Small intestine (tissue), 16 donors: ENCODE measurements at places on chromosomes 3 and 15. TPM values are rescaled to one million over a fixed set of nuclear protein-coding genes. Genes with fewer than 3 reads are reported as not detected.
A peak's percentile ranks its signal among the peaks of the same experiment; 100 is the strongest.

- DNase-seq = no peak
- H3K4me1 ChIP-seq = no peaks in the 10 kb centered on the region
- H3K27ac ChIP-seq = no peak overlapping the region
- H3K27me3 ChIP-seq = no peaks in the 10 kb centered on the region
Measured at GRCh38 chr3:195385526-195385925, 57.3 kb downstream of the ACAP2 start.

DNA sequence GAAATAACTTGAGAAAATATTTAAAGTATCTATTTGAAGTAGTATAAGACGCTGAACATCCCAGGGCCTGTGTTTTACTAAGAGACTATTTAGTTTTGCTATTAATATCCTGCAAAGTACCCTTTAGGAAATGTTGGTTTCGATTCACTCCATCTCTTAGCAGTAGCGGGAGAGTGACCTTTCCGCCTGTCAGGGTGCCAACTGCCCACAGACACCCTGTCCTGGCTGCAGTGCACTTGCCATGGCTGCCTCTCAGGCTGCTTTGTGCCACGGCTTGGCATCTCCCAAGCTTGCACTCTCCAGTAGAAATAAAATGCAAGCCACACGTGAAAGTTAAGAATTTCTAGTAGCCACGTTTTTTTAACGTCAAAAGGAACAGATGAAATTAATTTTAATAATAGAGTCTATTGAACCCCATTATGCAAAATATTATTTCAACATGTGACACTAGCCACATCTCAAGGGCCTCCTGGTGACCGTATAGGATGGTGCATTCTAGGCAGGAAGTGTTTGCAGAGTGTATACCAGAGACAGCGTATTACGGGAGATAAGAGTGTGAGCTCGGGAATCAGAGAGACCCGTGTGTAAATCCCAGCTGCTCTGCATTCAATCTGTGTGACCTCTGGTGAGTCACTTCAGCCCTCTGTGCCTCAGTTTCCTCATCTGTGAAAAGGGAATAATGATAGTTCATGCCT, 19.8 kb downstream of the ADAMTS9 start:
- DNase-seq = no peak
- no peak overlapping the region for H3K27ac ChIP-seq
- no peaks in the 10 kb centered on the region for H3K4me1 ChIP-seq

COPS2 gene
- 50.5 TPM for polyA plus RNA-seq

DNA sequence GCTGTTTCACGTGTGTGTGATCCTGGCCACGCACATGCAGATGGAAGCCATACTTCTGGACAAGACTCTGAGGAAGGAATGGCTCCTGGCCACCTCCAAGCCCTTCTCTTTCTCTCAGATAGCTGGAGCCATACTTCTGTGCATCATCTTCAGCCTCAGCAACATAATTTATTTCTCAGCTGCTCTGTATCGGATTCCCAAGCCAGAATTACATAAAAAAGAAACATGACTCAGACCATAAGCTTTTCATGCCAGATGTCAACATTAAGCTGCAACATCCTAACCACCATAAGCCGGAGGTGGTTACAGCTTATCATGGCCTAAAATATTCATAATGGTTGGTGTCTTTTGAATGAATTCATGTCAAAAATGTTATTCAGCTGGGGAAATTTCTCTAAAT, 10.6 kb upstream of the KIF23 start:
- no peaks in the 10 kb centered on the region for H3K27me3 ChIP-seq
- DNase-seq = no peak
- no peak overlapping the region for H3K27ac ChIP-seq
- peaks cover 5% of the 10 kb centered on the region for H3K36me3 ChIP-seq
- H3K4me1 ChIP-seq = peaks cover 2% of the 10 kb centered on the region

SCG3 gene
- polyA plus RNA-seq = 0.27 TPM

- no peak for DNase-seq
- no peaks in the 10 kb centered on the region for H3K36me3 ChIP-seq
- H3K4me1 ChIP-seq = no peaks in the 10 kb centered on the region
- H3K4me3 ChIP-seq = no peak overlapping the region
- H3K27ac ChIP-seq = no peak overlapping the region
Measured at GRCh38 chr3:134829721-134830120, 34.7 kb downstream of the EPHB1 start.

GRCh38 chr15:33834892-33835743, 133.2 kb upstream of the CHRM5 start:
- DNase-seq = no peak
- no peaks in the 10 kb centered on the region for H3K4me1 ChIP-seq
- no peak overlapping the region for H3K27ac ChIP-seq
- H3K36me3 ChIP-seq = no peaks in the 10 kb centered on the region
- H3K27me3 ChIP-seq = no peaks in the 10 kb centered on the region
- no peak overlapping the region for H3K4me3 ChIP-seq

DNA sequence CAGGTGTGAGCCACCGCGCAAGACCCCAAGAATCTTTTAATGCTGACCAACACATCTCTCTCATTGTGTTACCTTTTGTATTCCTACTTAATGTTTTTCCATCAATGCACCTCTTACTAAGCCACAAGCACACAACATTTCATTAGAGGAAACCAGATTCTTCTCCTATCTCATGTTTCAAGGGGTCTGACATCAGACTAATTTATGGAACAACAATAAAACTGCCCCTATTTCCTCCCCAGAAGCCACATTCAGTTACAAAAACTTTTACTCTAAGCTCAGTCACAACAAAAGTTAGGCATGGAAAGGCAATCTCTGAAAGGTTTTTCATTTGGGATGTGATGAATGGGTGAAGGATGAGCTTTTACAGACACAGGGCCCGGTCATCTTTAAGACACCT, 251.8 kb downstream of the MAGI1 start:
- no peaks in the 10 kb centered on the region for H3K27me3 ChIP-seq
- no peak overlapping the region for H3K27ac ChIP-seq
- no peak overlapping the region for H3K4me3 ChIP-seq
- H3K4me1 ChIP-seq = no peaks in the 10 kb centered on the region
- no peak for DNase-seq

GRCh38 chr3:121985846-121986245, 36.2 kb downstream of the ILDR1 start:
- H3K27ac ChIP-seq = no peak overlapping the region
- no peaks in the 10 kb centered on the region for H3K36me3 ChIP-seq
- DNase-seq = no peak
- H3K27me3 ChIP-seq = no peaks in the 10 kb centered on the region

DNA sequence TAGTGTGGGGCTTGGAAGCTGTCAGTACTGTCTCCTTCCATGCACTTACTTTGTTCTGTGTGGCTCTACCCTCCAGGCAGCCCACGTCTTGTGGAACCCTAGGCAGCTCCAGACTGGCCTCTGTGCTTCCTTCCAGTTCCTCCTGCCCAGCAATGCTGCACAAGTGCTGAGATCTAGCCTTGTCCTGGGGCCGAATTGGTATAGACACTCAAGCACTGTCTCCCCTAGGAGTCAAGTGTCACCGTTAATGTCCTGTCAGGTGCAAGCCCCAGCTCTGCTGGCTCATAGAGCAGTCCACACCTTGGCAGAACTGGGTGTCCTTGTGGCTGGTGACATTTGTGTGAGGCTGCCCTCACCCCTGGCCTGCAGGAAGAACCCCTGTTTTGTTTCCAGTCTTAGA, 130.1 kb downstream of the EEFSEC start:
- H3K4me1 ChIP-seq = no peaks in the 10 kb centered on the region
- H3K36me3 ChIP-seq = peaks cover 51% of the 10 kb centered on the region
- DNase-seq = no peak

CERS3 gene
- polyA plus RNA-seq = 0.07 TPM

DNA sequence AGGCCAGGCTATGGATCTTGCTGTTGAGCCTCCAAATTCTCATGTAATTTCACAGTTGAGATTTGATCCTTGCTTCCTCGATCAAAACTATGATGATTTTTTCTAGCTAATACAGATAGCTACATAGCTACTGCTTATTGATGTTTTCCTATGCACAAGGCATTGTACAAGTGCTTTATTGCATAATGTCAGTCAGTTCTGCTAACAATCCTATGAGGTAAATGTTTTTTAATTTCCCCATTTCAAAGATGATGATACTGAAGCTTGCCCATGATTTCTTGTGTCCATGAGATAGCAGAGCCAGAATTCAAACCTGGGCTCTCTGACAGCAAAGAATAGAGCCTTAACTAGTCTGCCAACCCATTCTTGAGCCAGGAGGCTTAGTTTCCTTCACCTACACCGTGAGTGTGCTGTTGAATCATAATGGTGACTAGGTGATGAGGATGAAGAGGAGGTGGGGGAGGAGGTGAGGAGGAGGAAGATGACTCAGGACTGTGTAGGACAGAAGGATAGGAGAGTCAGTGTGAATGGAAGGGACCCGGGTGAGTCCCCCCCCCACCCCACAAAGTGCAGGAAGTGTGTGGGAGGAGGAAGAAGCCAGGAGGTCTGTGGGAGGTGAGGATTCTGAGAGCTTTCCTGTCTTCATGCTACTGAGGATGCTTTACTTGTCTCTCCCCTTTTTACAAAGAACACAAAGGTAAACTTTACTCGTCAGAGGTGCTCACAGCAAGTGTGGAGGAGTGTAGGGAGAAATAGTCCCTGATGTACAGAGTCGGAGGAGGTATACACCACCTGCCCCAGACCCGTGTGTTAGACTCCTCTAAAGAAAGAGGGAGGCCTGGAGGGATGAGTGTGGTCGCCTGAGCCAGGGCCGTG, 3.6 kb downstream of the TAGLN3 start:
- no peak overlapping the region for H3K27ac ChIP-seq
- no peak overlapping the region for H3K4me3 ChIP-seq
- H3K36me3 ChIP-seq = no peaks in the 10 kb centered on the region

GRCh38 chr3:31285833-31286486, 246.8 kb upstream of the STT3B start:
- no peaks in the 10 kb centered on the region for H3K36me3 ChIP-seq
- DNase-seq = no peak
- no peaks in the 10 kb centered on the region for H3K4me1 ChIP-seq
- no peaks in the 10 kb centered on the region for H3K27me3 ChIP-seq

P2RY14 gene
- polyA plus RNA-seq = not detected

DNA sequence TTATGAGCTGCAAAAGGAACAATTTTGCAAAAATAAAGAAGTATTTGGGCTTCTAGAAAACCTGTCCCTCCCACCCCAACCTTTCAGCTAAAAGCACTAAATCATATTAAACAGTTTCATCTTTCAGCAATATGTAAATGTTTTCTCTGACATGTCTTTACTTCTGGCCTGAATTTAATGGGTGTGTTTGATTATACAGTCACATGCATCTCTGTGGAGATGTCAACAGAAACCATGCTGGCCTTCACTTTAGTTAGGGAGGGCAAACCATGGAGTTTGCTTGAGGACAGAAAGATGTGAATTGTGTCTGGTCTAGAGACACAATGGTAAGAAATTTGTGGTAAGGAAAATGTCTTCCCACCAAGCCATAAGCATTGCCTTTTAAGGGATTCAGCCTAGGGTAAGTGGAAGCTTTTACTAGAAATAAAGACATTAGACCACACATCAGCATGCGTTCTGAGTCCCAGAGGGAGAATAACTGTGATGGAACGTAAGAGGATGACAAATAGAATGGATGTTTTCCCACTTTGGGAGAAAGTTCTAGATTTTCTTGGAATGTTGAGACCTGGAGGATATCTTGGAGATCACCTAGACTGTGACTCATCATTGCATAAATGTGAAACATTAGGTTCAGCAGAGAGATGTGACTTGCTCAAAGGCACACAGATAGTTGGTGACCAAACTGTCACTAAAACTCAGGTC, 68.9 kb downstream of the ST8SIA2 start:
- no peak overlapping the region for H3K4me3 ChIP-seq
- no peaks in the 10 kb centered on the region for H3K4me1 ChIP-seq
- no peak for DNase-seq
- H3K27me3 ChIP-seq = peaks cover 2% of the 10 kb centered on the region
- no peaks in the 10 kb centered on the region for H3K36me3 ChIP-seq

DNA sequence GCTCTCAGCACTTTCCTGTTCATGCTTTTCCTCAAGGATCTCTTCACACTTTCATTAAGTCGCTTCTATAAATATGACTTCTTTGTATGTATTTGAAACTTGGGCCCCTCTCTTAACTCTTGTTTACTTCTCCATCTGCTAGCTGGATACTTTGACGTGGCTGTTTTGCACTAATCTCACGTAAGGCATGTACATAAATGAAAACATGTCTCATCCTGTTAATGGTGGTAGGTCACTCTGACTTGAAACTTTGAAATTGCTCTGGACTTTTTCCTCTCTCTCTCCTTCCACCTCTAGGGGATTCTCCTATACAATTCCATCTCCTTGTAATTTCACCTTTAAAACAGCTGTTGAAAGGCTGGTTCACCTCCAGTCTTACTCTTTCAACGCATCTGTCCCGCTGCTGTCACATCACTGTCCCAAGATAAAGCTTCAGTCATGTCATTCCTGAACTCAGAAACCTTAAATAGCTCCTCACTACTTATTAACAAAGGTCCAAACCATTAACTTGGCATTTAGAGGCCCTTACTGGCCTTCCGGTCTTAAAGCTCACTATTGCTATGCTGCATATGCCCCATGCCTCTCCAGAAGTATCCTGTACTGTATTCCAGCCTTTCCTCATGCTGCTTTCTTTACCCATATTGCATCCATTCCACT, 1.2 kb downstream of the BLOC1S6 start:
- H3K36me3 ChIP-seq = peaks cover 3% of the 10 kb centered on the region
- DNase-seq = peak; percentile 69
- H3K27me3 ChIP-seq = no peaks in the 10 kb centered on the region
- H3K27ac ChIP-seq = peak overlapping the region; percentile 97
- H3K4me1 ChIP-seq = peaks cover 9% of the 10 kb centered on the region

DNA sequence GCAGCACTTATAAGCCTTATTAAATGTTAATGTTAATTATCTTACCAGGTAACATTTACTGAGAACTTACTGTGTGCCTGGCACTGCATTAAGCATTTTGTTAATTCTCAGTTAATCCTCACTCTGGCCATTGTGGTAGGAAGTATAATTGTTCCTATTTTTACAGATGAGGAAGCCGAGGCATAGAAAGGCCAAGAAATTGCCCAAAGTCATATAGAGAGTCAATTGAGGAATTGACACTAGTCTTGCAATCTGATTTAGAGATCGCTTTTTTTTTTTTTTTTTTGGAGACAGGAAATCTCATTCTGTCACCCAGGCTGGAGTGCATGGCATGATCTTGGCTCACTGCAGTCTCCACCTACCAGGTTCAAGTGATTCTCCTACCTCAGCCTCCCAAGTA, 132.6 kb upstream of the PROK2 start:
- H3K27me3 ChIP-seq = no peaks in the 10 kb centered on the region
- peaks cover 3% of the 10 kb centered on the region for H3K4me1 ChIP-seq
- H3K27ac ChIP-seq = no peak overlapping the region
- H3K36me3 ChIP-seq = no peaks in the 10 kb centered on the region
- DNase-seq = no peak

GOLGA8M gene
- polyA plus RNA-seq = not detected

DNA sequence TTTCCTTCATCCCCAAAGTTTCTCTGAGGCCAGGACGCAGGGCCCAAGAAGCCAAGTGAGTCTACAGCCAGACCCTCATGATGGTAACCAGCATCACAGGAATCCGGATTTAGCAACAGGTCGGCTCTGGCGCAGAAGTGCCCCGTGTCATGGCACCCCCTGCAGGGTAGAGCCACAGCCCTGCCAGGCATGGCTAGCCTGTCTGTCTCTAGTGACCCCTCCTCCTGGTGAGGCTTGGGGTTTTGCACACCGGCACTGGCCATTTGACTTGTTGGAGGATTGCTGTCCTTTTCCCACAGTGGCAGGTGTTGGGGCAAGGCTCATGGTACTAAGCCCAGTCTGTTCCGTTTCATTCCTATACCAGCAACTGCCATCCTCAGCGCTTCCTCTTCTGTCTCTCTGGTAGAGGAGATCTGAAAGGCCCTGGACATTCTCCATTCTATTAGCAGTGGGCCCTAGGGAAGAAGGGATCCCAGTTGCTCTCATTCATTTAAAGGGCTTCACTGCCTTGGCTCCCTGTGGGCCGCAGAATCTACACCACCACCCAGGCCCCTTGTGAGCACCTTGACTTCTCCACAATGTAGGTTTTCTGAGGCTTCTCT, 9.4 kb upstream of the CHAC1 start:
- no peaks in the 10 kb centered on the region for H3K36me3 ChIP-seq
- H3K4me3 ChIP-seq = no peak overlapping the region

DNAH12 gene
- not detected for polyA plus RNA-seq
